ENCODE measurements at places on chromosomes 2 and 18.

GRCh38 chr18:47718646-47719045 lies 211.8 kb downstream of the SMAD2 start:
- DNase-seq: no peak

GRCh38 chr2:25161055-25161781 lies 7.2 kb downstream of the POMC start:
- DNase-seq: no peak

- DNase-seq: no peak
These were observed 9.6 kb downstream of the SNTG2 start for GRCh38 chr2:960061-960736.

DNA sequence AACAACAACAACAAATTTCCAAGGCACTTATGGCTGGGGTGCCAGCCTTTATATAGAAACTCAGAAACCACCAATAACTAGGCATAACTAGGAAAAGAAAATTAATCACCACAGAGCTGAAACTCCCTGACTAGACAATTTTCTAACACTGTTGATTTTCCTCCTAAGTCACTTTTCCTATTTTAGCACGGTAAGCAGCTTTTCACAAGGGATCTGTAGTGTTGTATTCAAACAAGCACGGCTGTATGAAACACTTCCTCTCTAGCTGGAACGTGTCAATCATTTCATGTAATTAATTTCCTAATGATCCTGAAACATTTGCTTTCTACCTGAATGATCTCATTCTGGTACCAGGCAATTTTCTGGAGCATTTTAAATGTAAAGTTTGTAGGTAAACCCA lies 645.0 kb downstream of the IRS1 start:
- no peak for DNase-seq

DNA sequence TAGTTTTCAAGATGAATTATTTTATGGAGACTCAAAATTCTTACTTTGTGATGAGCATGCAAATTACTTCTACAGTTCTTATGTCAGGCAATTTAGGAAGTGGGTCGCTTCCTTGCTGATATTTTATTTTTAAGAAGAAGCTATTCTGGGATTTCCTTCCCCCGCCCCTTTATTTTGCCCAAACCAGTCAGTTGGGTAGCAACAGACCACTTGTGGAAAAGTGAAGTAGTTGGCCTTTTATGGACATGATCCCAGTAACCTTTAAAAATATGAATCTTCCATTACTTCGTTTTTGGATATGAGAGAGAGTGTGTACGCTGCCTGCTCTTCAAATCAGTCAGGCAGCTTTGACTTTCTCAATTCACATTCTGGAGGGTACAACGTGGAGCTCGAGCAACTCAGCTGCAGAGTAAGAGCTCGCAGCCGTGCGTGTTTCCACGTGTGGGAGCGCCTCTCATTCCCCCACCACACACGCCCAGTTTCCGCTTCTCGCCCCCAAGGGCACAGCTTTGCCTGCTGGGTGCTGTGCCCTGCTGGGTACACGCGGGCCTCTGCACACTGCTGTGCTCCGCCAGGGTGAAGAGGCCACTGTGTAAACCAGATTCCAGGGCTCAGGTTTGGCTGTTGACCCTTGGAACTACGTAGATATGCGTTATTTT lies 92.6 kb downstream of the ITGB1BP1 start:
- no peak for DNase-seq

DNA sequence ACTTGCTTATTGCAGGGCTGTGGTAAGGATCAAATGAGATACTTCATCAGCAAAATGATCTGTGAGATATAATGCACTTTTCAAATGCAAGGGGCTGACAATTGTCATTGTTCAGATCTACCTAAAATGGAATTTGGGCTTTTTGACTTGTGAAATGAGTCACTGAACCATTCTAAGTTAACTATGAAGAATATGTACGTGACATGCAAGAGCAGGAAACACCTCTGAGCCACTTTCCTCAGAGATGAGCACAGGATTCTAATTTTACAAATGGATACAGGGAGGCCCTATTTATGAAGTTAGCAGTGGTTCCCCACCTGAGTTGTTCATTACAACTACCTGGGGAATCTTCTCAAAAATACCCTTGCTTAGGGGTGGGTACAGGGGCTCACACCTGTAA lies 26.7 kb downstream of the CTLA4 start:
- no peak for DNase-seq

Measured in D721Med (cell line).